Cardiac fibroblast (primary cell): ENCODE measurements at places on chromosomes 12 and 14.

DNA sequence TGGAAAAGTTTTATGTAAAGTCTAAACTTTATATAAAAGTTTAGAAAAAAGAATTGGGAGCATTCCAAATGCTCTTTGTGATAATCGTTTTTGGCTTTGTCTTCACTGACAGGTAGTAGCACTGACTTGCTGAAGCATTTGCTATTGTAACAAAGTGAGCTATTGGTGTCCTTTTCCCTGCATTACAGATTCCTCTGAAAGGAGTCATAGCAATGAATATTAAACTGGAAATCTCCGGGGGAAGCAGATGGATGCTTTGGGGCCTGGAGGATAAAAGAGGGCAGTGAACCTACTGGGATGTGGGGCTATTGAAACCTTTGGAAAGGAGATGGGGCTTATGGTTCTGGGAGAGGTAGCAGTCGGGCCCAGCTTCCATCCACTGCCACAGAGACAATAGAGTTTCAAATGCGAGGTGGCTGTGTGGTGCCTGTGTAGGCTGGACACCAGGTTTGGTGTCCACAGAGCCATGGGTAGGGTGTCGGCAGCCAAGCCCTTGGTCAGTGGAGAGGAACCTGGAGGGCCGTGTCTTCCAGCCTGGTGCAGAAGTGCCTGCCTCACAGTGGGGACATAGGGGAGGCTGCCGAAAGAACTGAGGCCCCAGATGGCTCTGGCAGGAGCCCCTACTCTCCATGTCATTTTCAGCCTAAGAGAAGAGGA, 10.1 kb downstream of the GSG1 start:
- peak; percentile 62 for DNase-seq

DNA sequence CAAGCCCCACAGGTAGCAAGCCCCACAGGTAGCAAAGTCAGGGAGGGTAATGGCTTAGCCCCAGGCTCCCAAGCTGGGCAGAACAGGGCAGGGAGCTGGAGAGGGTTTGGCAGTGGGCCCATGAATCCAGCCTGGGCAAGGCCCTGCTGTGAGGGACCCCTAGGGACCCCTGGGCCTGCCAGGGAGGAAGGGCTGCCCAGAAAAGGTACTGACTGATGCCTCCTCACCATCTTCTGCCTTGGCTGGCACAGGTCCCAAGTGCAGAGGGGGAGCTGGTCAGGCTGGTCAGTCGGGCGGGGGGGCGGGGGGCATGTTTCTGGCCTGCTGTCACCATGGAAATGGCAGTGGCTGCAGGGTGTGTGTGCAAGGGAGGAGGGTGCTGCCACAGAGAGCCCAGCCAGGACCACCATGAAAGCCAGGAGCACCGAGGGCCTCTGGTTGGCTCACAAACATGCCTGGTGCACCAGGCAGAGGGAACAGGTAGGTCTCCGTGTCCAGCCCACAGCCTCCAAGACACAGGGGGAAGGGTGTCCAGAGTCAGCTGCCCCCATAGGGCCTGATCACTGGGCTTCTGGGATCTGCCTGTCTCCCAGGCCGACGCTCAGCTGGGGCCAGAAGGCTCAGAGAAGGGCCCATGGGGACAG, 1.5 kb upstream of the CRIP2 start:
- DNase-seq, result no peak

DNA sequence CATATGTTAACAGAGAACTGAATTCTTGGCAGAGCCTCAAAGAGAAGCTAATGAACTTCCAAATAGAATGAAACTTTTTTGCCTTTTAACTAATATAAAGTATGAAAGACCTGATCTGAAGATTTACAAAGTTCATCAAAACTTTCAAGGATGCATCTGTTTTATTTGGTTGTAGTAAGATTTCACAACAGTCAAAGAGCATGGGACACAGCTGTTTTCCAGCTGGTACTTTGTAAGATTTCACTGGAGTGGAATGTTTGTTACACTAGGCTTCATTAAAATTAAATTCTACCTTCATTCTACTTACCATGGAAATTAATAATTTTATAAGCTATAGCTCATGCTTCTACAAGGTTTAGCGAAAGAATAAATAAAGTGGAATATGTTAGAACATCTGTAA, 351.2 kb downstream of the SLC6A15 start:
- DNase-seq, result no peak

GRCh38 chr12:27619308-27619707, 76.9 kb upstream of the REP15 start:
- DNase-seq, result peak; percentile 78
